ENCODE measurements at places on chromosomes 7 and 10.

DNA sequence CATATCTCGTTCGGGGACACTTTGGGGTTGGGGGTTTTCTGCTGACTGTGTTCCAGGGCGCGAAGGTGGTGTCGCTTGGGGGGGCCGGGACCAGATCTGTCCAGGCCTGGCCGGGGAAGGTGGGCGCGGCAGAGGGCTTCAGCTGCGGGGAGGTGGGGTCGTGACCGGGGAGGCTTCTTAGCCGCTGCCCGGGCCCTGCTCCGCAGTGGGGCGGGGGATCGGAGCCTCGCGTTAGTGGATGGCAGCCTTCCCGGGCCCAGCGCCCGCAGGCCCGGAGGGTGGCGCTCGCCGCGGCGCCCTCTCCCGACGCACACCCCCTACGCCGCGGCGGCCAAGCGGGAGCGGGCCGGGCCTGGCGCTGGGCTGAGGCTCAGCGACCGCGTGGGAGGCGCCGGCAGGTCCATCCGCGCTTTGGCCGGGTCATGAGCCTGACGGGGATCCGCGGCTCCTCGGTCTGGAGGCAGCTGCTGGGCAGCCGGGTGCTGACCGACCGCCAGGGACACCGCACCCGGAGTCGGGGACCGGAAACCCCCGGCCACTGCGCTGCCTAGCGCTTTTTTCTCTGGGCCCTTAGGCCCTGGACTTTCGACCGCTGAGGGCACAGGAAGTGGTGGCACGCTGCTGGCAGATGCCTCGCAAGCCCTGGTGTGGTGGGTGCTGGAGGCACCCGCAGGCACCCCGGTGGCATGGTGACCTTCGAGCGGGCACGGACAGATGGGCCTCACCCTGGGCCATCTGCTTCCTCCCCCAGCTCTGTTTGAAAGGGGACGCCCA lies 1.2 kb downstream of the AGAP3 start:
- DNase-seq: peak; percentile 53

DNA sequence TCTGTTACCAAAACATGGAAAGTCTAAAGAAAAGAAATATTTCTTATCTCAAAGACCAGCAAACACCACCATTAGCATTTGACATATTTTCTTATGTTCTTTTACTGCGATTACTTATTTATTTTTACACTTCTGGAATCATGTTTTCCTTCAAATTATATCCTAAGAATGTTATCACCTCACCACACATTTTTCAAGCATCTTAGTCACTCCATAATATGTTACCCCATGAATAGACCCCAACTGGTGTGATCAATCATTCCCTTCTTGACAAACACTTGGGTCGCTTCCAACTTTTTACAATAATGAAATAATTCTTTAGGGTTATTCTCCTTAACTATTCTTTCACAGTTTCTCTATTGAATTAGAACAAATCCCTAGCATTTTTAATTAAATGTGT lies 67.4 kb downstream of the AMPH start:
- DNase-seq: no peak

GRCh38 chr7:19368491-19368925 lies 223.3 kb upstream of the FERD3L start:
- no peak for DNase-seq

GRCh38 chr10:107434201-107434600 lies 269.7 kb upstream of the SORCS1 start:
- no peak for DNase-seq

DNA sequence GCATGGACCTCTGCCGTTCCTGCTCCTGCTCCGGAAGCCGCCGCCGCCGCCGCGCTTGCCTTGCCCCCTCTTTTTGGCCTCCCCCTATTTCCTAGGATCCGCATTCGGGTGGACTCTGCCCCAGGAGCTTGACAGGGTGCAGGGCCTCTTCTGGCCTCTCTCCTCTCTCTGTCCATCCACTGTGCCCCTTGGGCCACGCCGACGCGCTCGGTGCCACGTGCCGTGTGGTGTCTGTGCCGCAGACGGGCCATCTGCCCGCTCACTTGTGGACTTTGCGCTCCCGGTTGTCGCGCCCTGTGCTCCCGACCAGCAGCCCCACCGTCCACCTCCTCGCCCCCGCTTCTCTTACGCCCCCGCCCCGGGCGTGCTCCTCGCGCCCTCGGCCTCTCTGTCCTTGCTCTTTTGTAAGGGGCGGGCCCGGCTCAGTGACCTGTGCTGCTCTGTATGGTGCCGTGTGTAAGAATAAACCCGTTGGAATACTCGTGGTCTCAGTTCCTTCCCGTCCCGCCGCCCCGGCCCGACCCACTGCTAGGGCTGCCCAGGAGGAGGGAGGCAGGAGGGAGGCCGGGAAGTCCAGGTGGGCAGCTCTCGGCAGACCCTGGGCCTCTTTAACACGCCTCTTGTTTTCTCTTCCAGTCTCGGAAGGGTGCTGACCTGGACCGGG lies 37.0 kb downstream of the AGAP3 start:
- DNase-seq: no peak

GRCh38 chr7:43868181-43868580 lies 1.1 kb downstream of the MRPS24 start:
- DNase-seq: no peak

GRCh38 chr7:92423710-92424131 lies 23.6 kb upstream of the GATAD1 start:
- no peak for DNase-seq

DNA sequence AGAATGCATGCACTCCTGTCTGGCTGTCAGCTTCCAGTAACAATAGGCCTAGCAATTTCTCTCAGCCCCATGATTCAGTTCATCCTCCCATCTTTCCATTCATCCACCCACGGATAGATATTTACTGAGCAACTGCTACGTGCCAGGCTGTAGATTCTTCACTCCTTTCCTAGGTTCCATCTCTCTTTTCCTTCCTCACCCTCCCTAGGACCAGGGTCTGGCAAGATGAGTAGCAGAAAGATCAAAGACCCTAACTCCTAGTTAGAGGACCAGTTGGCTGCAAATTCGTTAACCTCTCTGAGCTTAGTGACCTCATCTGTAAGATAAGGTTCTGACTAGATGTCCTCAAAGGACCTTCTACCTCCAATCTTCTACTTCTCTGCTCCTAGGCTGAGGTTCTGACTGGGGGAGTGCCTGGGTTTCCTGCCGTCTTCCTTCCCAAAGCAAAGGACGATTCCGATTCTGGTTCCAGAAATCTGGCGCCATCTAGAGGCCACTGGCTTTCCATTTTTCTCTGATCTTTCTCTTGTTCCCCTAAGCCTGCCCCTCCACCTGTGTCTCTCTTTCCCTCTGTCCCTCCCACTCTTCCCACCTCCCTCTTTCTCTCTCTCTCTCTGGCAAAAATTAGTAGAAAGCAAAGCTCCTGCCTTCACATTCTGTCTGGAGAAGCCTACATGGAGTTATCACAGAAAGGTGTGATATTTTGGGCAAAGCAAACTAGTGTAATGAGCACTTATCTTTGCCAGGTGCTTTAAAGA lies 26.2 kb downstream of the TBATA start:
- peak; percentile 76 for DNase-seq

DNA sequence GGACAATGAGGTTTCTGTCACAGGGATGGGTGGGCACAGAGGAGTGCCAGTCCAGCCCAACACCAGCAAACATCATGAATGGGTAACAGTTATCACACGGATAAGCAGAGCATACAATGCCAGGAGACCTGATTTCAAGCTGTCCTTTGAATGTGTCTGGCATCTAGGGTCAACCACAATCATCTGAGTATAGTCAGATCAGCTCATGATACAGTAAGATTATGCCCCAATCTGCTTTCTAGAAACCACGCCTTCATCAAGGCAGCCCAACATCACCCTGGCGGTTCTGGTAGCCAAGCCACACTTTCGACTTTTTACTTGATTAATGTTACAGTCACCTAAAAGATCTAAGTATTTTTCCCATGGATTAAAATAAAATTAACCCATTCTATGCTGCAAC lies 10.5 kb downstream of the FAM171A1 start:
- peak; percentile 15 for DNase-seq

DNA sequence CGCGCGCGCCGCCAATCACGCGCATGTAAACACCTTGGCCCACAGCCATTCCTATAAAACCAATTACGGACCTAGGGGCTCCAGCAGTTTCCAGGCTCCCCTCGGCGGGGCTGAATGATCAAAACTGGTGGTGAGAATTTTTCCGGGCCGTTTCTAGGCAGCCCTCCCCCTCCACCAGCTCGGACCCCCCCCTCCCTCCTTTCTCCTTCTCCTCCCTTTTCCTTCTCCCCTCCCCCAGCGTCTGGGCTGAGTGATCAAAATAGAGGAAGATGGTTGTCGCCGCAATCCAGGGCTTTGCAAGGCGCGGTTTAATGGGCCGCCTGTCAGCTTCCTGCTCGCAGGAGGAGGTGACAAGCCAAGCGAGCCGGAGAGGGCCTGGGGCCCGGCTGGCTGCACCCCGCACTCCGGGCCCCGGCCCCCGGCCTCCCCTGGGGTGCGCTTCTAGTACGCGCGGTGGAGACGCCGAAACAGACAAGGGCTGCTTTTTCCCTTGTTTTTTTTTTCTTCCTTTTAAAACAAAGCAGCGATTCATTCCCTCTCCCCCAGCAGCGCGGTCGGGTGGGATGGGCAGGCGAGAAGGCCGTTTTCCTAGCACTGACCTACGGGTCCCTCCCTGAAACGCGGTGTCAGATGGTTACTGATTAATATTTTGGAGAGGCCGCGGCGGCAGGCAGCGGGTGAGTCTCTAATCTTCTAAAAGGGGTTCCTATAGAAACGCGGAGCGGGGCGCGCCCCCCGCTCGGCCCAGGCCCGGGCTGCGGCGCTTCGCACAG lies 528 bp upstream of the TNRC18 start:
- DNase-seq: peak; percentile 70

GRCh38 chr10:28991333-28992270 lies 297.3 kb upstream of the LYZL1 start:
- peak; percentile 50 for DNase-seq

DNA sequence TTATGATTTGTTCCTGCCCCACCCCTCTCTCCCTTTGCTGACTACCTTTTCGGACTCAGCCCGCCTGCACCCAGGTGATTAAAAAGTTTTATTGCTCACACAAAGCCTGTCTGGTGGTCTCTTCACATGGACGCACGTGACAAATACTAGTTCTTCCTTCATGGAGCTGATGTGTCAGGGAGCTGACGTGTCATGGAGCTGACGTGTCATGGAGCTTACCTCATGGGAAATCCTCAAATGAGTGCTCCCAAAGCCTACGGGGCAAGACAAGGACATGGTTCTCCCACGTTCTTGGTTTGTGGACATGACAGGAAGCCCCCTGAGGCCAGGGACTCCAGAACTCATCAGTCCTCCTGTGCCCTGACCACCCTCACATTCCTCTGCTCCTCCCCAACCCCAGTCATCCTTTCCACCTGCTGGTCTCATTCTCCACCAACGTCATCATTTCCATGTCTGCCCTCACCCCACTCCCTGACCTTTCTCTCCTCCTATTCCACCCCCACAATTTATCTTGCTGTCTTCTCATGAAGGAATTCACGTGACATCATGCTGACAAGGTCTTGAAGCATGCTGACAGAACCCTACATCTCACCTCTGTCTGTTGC lies 261.3 kb downstream of the TCERG1L start:
- DNase-seq: no peak

GRCh38 chr10:128324058-128324827 lies 198.0 kb upstream of the MKI67 start:
- DNase-seq: peak; percentile 13

DNA sequence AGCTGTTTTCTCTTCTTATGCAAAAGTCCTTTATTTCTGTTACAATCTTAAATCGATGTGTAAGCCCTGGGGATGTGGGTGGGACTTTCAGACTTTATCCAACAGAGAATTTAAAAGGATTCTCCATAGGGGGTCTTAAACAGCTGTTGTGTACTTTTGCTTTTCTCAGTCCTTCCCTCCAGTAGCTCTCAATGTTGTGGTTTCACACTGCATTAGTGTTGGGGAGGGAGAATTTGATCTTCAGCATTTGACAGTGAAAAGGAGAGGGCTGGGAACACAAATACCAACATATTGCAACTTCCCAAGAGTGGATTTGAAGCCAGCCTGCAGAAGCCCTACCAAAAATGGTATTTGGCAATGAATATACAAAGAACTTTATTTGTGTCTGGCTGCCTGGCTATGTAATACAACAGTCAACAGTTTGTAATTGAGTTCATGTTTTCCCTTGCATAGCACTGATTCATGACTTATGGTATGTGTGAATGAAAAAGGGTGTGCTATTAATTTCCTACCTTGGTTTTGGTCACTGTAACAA lies 80.1 kb upstream of the CAPZA2 start:
- no peak for DNase-seq

GRCh38 chr10:100659361-100660098 lies 85.9 kb upstream of the PAX2 start:
- DNase-seq: no peak

DNA sequence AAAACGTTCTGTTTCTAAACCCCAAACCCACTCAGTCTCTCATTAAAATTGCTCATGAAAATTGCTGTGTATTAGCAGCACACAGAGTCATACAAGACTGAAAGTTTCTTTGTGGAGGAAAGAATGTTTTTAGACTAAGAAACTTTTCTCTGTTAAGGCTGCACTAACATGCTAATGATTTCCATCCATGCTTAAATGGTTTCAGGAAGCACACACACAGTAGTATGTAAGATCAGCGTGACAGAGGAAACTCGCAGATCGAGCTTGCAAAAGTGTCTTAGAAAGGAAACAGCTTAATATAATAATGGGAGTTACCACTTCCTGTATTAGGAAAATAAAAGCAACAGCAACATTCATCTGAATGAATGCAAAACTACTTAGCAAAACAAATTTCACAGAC lies 112.7 kb downstream of the ICA1 start:
- no peak for DNase-seq

DNA sequence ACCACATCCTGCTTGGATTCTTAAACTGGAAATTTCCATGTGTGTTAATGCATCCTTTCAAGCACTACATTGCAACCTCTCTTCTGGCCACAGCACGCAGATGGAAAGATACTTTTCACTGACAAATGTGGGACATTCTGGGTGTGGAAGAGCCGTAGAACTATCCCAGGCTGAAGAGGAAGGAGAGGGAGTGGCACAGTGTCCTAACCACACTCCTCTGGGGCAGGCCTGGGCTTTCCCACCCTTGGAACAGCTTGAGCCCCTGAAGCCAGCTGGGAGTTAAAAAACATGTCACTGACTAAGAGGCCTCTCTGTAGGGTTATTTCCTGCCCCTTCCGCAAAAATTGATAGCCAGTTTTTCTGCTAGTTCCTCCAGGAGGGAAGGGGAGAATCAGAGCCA lies 34.0 kb upstream of the DNMBP start:
- no peak for DNase-seq

- no peak for DNase-seq
Measured at GRCh38 chr7:51647486-51647885, 330.9 kb upstream of the COBL start.

- DNase-seq: no peak
Measured at GRCh38 chr7:154844499-154844898, 158.4 kb downstream of the PAXIP1 start.

DNA sequence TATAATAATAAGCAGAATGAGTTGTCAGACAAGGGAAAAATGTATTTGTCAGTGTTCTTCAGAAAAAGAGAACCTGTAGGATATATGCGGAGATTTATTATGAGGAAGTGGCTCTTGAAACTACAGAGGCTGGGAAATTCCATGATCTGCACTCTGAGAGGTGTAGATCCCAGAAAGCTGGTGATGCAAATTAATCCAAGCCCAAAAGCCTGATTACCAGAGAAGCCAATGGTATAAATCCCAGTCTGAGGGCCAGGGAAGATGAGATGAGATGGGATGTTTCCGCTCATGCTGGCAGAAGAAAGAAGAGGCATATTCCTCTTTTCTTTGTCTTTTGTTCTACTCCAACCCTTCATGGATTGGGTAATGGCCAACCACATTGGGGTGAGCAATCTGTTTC lies 732.8 kb upstream of the IGFBP3 start:
- DNase-seq: no peak

- no peak for DNase-seq
Measured at GRCh38 chr7:98640375-98640774, 23.3 kb downstream of the NPTX2 start.

- no peak for DNase-seq
Measured at GRCh38 chr10:13909516-13910258, 322.9 kb downstream of the PRPF18 start.

GRCh38 chr7:29564496-29565223 lies 1.0 kb downstream of the PRR15 start:
- peak; percentile 9 for DNase-seq
